ENCODE measurements at places on chromosomes 11 and 22.
A peak's percentile ranks its signal among the peaks of the same experiment; 100 is the strongest.

GRCh38 chr11:20203831-20204230, 43.6 kb upstream of the DBX1 start:
- no peak for DNase-seq

GRCh38 chr11:27545946-27546345, 39.4 kb upstream of the LIN7C start:
- no peak for DNase-seq

DNA sequence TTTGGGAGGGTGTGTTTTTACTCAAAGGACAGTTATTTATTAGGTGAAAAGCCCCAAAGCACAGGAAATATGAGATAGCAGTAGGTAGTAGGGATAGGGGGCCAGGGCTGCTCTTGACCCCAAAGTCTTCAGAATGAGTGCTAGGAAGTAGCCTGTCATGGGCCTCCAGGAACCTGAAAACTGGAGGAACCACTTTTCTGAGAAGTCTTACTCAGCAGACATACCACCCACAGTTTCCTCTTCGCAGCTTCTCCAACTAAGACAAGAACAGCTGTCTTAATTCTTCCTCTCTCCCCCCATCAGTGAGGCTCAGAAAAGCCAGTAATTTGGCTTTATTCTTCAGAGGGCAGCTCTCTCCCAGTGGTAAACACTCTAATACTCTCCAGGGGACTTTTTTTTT, 84.0 kb upstream of the CTSC start:
- no peak for DNase-seq

DNA sequence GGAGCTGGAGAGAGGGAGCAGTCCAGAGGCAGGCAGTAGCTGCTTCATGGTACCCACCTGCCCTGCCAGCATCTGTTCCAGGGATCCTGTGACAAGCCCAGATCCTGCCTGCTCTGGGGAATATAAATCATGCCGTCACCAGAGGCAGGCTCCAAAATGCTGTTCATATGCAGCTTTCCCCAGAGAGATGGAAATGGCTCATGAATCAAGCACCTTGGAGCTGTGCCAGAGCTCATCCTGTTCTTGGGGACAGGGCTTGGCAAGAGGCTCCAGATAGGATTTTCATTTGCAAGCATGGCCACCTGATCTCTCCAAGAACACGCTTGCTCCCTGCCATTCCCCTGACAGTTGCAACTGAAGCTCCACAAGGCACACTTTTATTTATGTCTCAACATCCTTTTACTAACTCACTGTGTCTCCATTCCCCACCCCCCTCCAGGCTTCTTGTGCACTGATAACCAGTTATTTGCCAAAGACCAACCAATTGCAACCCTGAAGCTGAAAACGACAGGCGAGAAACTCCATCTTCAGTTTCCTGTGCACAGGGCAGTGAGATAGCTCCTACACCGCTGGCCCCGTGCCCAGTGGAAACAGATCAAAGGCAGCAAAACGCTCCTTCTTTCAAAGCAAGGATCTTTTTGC, 115.8 kb upstream of the PITPNB start:
- DNase-seq: peak; percentile 90

DNA sequence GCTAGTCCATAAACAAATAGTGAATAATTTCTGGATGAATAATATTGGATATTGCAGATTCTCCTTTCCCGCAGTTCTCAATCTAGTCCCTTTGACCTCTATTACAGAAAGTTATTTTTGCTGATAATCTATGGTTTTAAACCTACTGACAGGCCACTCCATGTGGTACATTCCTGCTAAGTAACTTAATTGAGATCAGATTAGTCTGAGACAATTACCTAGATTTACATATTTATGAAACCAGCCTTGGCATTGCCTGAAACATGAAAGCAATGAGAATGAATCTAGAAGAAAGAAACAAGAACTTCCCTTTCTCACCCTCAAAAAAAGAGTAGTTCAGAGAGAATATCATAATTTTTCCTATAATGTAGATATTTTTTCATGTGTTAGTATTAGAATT, 964.2 kb downstream of the JRKL start:
- DNase-seq: no peak

- DNase-seq: no peak
Measured at GRCh38 chr22:17483688-17484372, 79.5 kb upstream of the SLC25A18 start.

DNA sequence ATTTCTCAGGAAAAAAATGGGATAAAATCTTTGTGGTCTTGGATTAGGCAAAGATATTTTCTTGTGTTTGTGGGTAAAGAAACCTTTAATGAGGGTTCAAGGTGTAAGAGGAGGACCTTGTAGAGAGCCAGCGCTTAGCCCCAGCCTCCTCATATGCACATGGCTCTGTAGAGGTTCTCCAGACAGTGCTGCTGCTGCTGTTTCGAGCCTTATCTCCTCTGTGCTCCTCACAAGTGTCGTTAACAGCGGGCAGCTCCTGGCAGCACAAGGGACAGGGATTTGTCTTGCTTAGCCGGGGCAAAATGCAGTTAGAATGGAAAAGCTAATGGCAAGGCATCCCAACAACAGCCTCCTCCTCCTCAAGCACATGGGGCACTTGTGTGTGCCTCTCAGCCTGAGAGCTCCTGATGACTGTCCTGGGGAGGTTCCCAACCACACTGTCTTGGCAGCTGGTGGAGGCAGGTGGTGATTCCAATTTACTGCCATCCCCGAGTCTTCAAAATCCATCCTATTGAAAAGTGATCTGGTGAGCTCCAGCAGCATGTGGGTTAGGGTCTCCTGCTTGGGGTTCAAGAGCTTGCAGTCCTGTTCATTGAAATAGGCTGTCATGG, 7.6 kb upstream of the MSANTD2 start:
- no peak for DNase-seq

GRCh38 chr22:32846780-32847491, 45.4 kb downstream of the TIMP3 start:
- no peak for DNase-seq

GRCh38 chr11:3137486-3138177, 27.5 kb downstream of the OSBPL5 start:
- DNase-seq: no peak

GRCh38 chr11:129414144-129414872, 38.7 kb downstream of the BARX2 start:
- no peak for DNase-seq

- no peak for DNase-seq
Measured at GRCh38 chr11:38302564-38302963, 1704.5 kb upstream of the RAG2 start.

GRCh38 chr11:17906436-17906835, 106.4 kb downstream of the SERGEF start:
- no peak for DNase-seq

DNA sequence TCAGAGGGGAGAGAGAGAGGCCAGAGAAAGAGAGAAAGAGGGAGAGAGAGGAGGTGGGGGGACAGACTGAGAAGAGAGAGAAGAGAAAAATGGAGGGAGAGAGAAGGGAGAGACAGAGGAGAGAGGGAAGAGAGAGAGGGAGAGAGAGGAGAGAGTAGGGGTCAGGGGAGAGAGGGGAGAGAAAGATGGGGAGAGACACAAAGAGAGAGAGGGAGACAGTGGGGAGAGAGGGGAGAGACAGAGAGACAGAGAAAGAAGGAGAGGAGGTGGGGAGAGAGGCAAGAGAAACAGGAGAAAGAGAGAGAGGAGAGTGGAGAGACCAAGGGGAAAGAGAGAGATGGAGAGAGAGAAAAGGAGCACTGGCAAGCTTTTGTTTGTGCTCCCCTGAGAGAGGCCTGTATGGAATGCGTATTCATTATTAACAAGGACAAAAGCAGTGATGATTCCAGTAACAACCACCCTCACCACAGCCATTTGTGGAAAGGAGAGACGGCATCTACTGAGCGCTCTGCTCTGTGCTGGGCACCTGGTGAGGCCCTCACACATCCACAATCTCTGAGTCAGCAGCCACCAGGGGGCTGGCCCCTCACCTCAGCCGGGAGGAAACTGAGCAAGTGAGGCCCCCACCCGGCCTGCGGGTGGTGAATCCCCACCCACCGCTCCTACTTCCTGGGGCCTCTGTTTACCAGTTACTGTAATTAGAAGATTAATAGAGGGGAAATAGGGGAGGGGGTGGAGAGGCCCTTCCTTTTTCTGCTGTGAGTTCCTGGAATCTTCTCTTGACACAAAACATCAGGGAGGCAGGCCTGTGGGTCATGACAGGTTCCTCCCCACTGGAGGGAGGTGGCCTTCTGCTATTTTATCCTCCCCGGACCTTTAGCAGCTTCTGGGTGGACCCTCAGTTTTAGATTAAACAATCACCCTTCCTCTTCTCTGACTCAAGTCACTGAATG, 14.6 kb upstream of the MIAT start:
- DNase-seq: no peak

GRCh38 chr11:7999795-8000194, 12.7 kb downstream of the EIF3F start:
- DNase-seq: no peak

DNA sequence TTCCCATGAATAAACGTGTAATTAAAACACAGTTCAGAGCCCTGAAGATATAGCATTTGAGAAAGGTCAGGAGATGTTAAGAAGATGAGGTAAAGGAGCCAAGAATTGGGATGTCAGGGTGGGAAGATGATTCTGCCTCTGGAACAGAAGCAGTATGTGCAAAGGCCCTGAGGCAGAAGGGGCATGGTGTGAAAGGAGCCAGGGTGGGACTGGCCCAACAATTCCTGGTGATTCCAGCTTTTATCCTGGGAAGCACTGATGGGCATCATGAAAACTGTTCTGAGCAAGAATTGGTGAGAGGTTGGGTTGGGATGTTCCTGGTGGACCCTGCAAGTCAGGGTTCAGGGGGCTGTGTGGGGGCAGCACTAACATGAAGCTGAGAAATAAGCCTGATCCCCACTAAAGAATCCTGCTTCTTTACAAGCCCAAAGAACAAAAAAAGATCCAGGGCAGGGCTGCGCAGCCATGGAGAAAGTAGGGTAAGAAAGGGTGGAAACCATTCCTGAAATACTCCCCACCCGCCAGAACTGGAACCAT, 2.5 kb upstream of the FXYD6 start:
- DNase-seq: no peak

DNA sequence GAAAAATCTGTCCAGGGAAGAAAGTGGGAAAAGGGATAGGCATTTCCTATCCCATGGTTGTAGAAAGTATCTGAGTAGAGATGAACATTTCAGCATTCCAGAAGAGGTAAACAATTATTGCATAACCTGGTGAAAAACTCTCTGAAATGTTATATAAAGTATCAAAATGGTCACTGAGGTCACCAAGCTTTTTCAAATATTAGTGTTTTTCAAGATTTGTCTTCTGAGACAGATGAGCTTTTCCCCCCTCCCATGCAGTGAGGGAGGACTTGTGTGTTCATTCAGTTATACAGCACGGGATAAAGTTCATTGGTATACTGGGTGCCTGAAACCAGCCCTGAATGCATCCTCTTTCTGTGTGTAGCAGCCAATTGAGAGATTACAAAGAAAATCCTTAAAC, 1.9 kb upstream of the DEPDC7 start:
- no peak for DNase-seq

- DNase-seq: peak; percentile 92
Measured at GRCh38 chr11:61690706-61691379, 10.7 kb downstream of the DAGLA start.

DNA sequence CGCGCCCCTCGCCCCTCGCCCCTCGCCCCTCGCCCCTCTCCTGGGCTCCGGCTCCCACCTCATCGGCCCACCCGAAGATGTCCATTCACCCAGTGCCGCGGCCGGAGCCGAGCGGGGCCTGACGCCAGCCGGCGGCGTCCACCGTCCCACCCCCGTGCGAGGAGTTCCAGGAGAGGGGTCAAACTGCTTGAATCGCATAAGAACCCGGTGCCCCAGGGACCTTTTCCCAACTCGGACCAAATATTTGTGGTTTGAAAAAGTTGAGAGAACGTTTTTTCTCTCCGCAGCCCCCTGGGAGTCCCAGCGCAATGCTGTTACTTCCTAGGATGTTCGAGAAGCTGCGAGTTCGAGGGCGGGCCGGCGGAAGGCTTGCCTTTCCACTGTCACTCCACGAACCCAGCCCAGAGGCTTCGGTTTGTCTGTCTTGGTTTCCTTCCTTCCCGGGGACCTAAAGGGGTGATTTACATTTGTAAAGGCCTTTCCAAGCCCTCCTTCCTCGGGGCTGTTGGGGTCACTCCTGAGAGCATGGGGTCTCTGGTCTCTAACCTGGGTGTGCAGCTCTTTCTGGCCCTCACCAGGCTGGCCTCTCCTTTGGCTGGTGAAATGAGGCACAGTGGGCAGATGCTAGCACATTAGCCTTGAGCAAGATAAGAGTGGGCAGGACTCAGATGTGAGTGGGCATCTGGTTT, 38.0 kb downstream of the ETS1 start:
- no peak for DNase-seq

GRCh38 chr22:38462960-38463784, 4.7 kb upstream of the KDELR3 start:
- no peak for DNase-seq

- DNase-seq: no peak
Measured at GRCh38 chr11:87722756-87723565, 452.3 kb downstream of the RAB38 start.

DNA sequence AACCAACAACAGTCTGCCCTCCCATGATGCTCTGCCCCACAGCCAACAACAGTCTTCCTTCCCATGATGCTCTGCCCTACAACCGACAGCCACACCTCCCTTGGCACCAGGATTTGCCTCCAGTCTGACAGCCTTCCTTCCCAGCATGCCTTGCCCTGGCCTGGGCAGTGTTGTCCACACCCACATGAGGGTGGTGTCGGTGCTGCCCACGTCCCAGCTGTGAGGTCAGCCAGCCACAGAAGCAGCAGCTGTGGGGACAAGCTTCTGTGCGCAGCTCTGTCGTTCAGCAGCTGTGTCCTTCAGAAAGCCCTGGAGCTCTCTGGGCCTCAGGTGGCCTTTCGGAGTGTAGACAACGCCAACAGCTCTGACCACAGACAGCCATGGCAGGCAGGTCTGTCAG, 1378.9 kb downstream of the BRD1 start:
- no peak for DNase-seq
